ENCODE measurements at places on chromosomes 13 and 19.

DNA sequence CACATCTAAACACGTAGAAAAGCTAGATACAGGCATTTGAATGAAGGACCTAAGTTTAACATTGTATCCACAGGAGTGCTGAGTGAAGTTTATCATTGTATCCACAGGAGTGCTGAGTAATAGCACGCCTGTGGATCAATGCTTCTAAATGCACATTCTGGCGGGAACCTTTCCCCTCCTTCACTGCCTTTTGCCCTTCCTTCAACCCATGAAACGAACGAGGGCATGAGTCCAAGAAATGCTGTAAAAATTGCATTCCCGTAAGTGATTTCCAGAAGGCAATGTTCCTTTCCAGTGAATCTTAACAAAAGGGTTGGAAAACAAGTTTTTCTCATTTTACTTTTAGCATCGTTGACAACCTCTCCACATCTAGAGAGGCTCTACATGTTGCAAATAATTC lies 88.1 kb downstream of the ZDHHC20 start:
- DNase-seq, result no peak

DNA sequence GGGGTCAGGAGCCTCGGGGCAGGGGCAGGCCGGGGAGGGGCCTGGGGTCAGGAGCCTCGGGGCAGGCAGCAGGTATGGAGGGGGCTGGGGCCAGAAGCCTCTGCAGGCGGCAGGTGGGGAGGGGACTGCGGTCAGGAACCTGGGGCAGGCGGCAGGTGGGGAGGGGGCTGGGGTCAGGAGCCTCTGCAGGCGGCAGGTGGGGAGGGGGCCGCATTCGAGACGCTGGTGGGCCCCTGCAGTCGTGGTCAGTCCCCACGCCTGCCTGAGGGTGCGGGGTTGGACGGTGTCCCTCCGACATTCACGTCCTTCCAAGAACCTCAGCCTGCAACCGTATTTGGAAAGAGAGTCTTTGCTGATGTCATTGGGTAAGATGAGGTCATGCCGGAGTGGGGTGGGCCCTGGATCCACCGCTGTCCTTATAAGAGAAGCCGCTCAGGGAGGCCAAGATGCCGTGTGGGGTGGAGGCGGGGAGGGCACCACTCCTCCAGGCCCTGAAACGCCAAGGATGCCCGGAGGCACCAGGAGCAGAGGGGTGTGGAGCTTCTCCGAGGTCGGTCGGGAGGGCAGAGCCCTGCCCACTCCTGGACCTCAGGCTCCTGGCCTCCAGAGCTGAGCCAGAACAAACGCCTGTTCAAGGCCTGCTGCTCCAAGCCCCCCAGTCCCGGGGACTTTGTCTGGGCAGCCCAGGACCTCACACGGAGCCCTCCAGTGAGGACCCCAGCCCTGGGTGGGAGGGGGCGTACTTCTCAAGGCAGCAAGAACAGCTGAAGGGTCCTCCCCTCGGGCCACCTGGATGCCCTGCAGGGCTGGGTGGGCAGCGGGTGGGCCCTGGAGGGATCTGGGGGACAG lies 30.1 kb downstream of the PIP5K1C start:
- DNase-seq, result peak; percentile 95

- peak; percentile 1 for DNase-seq
Observed at GRCh38 chr19:38739440-38740256, 4.6 kb downstream of the CAPN12 start.

DNA sequence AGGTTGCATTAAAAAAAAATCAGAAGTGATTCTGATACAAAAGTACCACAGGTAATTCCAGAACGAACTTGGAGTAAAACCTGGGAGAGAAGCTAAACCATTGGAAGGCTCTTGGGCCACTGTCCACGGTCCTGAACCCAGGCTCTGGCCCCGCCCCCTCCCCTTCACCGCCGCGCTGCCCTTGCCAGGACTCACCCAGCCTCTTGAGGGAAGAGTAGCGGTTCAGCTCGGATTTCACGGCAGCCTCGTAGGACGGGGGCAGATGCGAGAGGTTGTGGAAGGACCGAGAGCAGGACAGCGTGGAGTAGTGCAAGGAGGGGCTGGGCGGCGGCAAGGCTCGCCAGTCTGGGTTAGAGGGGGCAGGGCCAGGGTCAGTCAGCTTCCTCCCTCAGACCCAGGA lies 5.7 kb downstream of the SHISA7 start:
- DNase-seq, result peak; percentile 59

DNA sequence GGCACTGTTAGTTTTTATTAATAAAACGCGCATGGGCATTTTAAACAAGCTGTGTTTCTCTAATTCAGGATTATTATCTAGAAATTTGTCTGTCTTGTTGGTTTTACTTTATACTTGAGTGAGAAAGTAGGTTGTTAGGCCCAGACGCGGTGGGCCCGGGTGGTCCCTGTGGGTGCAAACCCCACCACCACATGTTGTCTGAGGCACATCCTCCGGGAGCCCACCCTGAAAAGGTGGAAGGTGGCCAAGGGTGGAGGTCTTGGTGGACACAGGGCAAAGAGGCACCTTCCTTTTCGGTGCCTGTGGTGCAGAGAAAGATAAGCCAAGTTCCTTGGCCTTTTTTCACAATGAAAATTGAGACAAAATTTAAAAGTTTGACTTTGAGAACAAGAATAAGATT lies 16.6 kb downstream of the ATP4B start:
- DNase-seq, result no peak

- peak; percentile 55 for DNase-seq
Observed at GRCh38 chr19:16417660-16418596, 53.8 kb downstream of the EPS15L1 start.

- DNase-seq, result peak; percentile 34
Observed at GRCh38 chr13:106573868-106574267, 5.9 kb upstream of the ARGLU1 start.

- no peak for DNase-seq
Observed at GRCh38 chr13:23695711-23696464, 125.7 kb downstream of the TNFRSF19 start.

DNA sequence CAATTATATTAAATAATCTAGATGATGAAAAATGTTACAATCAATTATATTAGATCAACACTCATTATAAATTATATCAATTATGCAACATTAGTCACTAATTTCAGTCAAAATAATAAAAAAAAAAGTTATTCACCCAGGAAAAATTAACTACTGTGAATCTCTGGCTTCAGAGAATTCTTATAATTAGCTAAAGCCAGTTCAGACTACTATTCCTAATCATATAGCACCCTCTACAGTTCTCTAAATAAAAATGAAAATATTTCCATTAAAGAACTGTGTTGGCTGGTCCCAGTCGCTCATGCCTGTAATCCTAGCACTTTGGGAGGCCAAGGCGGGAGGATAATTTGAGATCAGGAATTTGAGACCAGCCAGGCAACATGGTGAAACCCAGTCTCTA lies 33.0 kb downstream of the XPO4 start:
- DNase-seq, result no peak

DNA sequence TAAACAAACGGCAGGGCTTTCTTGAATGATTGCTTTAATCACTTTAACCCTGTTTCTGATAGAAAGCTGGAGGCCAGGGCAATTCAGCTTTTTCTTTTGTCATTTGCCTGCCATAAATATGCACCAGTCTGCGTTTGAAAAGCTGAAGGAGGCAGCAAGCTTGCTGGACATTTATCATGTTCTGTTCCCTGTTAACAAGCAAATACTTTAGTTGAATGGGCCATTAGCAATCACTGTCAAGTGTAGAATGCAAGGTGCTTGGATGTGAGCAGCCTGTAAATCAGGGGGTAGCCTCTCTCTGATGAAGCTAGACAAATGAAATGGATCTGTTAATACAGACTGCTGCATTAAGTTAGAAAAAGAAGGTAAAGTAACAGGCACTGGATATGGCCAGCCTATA lies 7.6 kb downstream of the EFNB2 start:
- no peak for DNase-seq

- DNase-seq, result peak; percentile 27
Observed at GRCh38 chr13:33057019-33057780, 41.0 kb downstream of the KL start.

DNA sequence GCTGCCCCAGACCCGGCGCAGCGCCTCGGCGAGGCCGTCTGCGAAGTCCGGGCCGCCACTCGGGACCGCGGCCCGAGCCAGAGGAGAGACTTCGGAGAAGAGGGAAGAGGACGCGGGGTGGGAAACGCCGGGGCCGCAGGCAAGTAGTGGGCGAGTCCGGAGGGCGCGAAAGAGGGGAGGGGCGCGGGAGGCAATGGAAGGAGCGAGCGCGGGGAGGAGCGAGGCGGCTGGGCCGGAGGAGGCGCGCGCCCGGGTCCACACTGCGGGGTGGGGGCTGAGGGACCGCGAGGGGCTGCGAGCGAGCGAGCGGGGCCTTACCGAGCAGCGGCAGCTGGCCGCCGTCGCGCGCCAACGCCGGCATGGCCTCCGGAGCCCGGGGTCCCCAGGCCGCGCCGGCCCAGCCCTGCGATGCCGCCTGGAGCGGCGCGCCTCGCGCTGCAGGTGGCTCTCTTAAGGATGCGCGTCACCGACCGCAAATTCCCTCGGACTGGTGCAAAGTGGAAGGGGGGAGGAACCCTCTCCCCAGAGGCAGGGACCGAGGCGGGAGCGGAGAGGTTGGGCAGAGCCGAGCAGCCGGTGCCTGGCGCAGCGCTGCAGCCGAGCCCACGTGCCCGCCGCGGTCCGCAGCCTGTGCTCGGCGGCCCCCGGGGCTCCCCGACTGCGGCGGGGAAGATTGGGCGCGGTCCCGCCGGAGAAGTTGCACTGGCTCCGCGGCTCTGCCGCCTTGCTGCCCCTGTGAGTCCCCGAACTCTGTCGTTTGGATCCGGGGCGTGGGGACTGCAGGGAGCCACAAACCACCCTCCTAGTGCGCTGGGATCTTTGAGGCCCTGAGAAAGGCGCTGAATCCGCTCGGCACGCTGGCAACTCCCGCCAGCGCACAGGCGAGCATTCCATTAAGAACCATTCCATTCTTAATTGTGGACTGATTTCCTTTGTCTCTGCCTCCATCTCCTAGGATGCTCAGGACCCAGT lies at the start of gene FLT3:
TSS of gene FLT3 (minus strand) at position 427 of the 972 bp plus-strand sequence. CDS start at position 361, 66 bp downstream.
- DNase-seq, result peak; percentile 63

DNA sequence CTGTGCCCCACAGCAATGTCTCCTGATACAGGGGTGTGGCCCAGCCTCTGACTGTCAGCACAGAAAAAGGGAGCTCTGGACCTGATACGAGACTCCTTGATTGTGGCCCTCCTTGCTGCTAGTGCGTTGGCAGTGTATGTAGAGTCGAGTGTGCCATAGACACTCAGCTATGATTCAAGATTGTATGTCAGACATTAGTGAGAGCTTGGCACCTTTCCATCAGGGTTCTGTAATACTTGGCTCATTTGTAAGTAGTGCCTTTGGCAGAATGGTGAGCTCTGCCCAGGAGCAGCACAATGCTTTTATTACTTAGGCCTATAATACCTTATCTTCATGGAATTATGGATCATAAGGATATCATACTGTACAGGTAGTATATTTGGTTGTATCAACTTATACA lies 83.4 kb downstream of the ATP8A2 start:
- DNase-seq, result no peak

GRCh38 chr19:48554385-48555091 lies 2.6 kb downstream of the SULT2B1 start:
- peak; percentile 58 for DNase-seq

GRCh38 chr19:13842291-13843103 lies 34.4 kb upstream of the NANOS3 start:
- peak; percentile 81 for DNase-seq

GRCh38 chr13:29619995-29620394 lies 24.5 kb upstream of the SLC7A1 start:
- peak; percentile 74 for DNase-seq

DNA sequence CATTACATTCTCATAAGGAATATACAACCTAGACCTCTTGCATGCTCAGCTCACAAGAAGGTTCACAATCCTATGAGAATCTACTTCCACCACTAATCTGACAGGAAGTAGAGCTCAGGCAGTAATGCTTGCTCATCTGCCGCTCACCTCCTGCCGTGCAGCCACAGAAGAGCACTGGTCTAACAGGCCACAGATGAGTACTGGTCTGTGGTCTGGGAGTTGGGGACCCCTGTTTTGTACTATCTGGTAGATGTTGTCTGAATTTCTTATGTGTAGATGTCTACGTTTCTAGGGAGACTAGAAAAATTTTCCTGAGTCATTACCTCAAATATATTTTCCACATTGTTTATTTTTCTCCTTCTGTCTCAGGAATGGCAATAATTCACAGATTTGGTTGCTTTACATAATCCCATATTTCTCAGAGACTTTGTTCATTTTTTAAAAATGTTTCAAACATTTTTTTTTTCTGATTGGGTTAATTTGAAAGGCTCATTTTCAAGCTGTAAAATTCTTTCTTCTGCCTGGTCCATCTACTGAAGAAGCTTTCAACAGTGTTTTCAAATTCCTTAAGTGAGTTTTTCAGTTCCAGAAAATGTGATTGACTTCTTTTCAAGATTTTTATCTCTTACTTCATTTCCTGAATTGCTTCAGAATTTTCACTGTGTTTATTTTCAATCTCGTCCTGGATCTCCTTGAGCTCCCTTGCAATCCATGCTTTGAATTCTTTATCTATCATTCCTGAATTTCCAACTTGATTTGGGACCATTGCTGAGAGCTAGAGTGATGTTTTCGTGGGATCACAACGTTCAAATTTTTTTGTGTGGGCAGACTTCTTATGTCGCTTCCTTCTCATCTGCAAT lies 1322.2 kb downstream of the PCDH9 start:
- DNase-seq, result peak; percentile 21

DNA sequence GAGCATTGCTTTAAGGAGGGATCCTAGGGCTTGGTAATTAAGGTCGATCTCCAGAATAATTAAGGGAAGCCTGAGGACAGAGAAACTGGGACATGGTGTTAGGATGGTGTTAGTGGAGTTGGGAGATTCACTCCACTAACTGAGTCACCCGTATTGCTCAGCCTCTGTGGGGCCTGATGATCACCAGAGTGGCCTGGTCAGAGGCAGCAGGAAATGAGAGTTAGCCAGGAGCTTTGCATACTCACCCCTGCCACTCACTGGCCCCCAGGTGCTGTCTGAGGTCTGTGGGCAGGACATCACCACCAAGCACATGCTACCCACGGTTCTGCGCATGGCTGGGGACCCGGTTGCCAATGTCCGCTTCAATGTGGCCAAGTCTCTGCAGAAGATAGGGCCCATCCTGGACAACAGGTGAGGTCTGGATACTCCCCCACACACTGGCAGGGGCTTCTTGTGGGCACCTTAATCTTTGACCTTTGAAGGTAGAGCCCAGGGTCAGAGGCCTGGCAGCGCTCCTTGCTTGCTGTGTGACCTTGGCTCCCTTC lies 32.1 kb downstream of the PPP2R1A start:
- DNase-seq, result peak; percentile 25

DNA sequence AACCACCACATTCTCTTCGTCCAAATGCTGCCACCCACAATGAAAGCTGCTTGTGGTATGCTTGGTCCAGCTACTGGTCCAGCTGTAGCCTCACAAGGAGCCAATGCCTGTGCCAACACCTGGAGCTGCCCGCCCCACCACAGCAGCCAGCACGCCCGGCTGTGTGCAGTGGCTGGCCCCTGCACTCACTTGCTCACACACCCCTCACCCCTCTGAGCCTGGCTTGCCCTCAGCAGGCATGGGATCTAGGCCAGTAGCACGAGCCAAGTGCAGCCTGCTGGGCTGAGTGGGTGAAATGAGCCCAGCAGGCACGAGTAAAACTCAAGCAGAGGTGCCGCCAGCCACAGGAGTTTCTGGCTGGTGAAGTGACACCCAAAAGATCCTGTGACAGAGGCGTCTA lies 2096.4 kb upstream of the PCDH20 start:
- DNase-seq, result no peak

GRCh38 chr13:29953542-29953941 lies 103.1 kb upstream of the UBL3 start:
- no peak for DNase-seq

All from EL (cell line).